ENCODE measurements at places on chromosomes 3 and 15.
A peak's percentile ranks its signal among the peaks of the same experiment; 100 is the strongest.

DNA sequence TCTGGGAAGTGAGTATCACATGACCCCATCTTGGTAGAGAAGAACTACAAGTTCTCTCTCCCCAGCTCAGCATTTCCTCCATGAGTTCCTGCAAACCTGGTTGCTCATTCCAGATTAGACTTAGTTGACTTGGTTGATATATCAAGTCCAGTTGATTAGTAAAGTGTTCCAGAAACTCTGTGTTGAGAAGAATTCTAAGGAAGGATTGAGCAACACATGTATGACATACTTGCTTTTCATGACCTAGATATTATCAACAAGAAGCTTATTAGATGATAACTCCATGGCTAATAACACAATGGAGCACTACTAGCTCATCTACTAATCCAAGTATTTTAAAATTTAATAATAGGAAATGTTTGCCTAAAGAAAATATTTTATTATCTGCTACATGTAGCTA is 6.4 kb upstream of the EID1 start:
- no peak for DNase-seq

- DNase-seq: no peak
Measured at GRCh38 chr3:106049821-106050220, 181.0 kb upstream of the CBLB start.

GRCh38 chr3:111852540-111852939 is 6.5 kb upstream of the PHLDB2 start:
- DNase-seq: no peak

DNA sequence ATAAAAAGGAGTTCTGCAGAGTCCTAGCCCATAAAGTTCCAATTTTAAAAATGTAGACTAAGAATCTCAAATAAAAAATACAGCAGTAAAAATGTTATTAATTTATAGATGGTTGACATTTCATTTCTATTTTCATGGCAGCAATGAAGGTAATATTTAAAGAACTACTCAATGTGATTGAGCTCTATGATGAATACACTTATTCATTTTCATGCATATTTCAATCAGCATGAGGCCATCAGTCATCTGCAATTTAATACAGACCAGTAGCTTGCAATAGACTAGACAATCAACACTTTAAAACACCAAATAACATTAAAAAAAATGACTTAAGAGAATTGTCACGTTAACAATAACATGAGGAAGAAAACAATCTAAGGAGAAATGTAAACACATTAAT is 1295.8 kb upstream of the ALCAM start:
- no peak for DNase-seq

GRCh38 chr3:51715977-51716294 is 9.1 kb downstream of the GRM2 start:
- no peak for DNase-seq

- no peak for DNase-seq
Measured at GRCh38 chr3:47310391-47310790, 27.6 kb downstream of the KLHL18 start.

DNA sequence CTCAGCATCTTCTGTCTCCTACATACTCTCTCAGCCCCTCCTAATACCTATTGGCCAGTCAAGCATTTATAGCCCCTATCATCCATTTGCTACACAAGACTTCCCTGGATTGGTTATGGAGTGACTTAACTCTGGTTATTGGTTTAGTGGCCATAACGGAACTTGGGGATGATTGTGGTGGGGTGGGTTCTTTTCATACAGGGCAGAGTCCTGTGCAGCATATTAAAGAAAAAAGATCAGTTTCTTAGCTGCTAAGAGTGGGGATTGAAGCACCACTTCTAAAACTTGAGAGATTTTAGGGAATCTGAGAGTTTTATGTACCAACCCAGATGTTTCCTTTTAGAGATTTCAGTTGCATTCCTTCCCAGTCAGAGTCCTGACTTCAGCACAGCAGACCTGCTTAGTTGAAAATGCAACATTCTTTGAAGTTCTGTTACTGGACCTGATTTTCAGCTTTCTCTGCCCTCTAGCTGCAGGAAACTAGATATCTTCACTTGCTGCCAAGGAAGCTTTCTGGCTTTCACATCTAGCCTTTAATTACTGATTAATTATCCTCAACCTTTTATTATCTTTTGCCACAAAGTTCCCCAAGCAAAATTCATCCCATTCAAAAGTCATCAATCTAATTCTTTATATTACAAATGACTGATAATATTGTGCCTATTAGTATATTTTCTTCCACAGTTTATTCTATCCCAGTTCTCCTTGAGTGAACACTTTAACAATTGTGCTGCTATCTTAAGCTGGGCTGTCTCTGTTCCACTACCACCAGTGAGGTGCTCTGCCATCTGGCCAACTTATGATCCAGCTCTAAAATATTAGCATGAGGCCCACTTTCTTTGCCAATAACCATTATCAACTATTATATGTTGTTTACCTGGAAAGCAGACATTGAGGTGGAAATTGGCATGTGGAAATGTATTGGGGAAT is 906.0 kb upstream of the ALCAM start:
- DNase-seq: peak; percentile 77

GRCh38 chr3:132117642-132118041 is 82.8 kb upstream of the CPNE4 start:
- DNase-seq: no peak

- DNase-seq: peak; percentile 57
Measured at GRCh38 chr3:33437556-33438283, 2.5 kb downstream of the UBP1 start.

DNA sequence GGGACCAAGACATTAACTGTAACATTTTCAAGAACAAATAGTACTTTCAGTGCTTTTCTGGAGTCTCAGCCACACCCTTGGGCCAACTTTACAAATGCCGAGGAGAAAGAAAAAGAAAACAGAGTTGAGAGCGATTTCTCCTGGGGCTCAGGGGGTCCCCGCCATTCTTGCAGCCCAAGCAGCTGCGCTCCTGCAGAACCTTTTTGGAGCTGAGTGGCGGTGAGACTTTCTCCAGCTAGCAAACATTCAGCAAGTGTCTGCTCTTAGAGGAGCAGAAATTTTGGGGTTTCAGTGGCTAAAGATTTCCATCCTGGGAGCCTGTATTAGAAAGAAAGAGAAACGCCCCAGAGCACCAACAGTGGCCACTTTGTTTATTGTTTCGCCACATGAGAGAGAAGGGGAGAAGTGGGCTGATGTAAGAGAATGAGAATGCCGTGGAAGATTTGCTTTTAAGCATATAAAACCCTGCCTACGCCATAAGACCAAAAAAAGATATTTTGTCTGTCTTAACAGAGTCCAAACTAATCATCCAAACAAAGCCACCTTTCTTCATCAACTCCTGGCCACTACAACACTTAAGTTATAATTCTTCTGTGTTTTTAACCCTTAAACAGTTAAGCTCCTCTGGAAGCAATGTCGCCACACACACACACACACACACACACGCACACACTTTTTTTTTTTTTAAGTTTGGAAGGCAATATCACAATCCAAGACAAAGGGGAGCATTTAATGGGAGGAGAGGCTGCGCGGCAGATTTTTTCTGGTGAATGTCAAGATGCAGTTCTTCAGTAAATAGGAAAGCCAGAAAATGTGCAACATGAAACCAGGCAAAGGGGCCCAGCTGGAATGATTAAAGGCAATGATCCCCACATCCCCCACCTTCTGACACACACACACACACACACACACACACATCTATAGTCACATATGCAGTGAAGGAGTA is 19.2 kb downstream of the EID1 start:
- no peak for DNase-seq

GRCh38 chr3:124600765-124601164 is 129.5 kb upstream of the UMPS start:
- DNase-seq: peak; percentile 67

DNA sequence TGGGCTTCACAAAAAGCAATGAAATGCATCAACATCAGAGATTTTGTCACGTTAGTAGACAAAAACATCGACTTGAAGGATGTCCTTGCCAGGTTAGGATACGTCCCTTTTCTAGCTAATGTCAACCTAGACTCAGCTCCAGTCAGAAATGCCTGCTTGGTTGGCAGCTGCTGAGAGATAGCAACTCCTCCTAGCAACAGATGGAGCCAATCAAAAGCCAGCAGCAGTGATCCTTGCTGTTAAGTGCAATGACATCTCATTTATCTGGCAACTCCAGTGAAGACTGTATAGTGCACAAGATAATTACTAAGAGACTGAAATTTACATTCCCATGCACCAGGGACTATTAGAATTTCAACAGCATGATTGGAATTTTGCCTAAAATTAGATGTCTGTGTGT is 424.1 kb downstream of the FGF12 start:
- no peak for DNase-seq

GRCh38 chr3:125078951-125079674 is 23.3 kb upstream of the HEG1 start:
- peak; percentile 46 for DNase-seq

- no peak for DNase-seq
Measured at GRCh38 chr15:68557469-68558317, 21.1 kb upstream of the CORO2B start.

- no peak for DNase-seq
Measured at GRCh38 chr3:130627143-130627855, 110.3 kb downstream of the COL6A6 start.

- no peak for DNase-seq
Measured at GRCh38 chr3:14502472-14502871, 37.7 kb downstream of the GRIP2 start.

DNA sequence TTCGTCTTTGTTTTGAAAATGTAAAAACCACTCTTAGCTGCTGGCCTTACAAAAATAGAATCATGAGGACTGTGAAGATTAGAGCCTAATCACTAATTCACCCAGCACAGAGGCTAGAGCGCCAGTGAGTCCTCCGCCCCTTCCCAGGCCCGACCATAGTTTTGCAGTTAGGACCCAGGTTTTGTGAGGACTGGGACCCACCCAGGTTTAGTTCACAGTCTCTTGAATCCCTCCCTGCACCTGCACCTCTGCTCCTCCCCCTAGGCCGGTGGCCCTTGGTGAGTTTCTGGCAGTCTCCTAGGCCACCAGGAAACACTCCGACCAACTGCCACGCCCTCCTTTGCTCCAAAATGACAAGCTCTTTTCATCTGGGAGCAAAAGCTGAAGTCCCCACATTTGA is 136.0 kb upstream of the CCDC54 start:
- DNase-seq: peak; percentile 74

DNA sequence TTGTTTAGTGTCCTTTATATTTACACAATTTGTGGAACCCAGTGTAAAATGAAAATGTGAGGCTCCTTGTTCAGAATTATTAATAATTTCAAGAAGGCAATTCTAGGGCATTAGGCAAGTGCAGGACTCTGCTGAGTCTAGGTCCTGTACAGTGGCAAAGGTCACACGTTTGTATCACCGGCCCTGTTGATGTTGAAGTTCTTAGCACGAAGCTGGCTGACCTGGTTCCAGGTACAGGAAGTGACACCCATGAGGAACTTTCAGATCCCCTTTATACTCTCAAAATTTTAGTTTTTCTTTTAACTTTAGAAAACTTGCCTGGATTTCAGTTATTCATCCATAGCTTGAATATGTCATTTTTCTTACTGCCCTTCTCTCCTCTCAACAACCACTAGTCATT is 349.4 kb downstream of the CNTN6 start:
- no peak for DNase-seq

DNA sequence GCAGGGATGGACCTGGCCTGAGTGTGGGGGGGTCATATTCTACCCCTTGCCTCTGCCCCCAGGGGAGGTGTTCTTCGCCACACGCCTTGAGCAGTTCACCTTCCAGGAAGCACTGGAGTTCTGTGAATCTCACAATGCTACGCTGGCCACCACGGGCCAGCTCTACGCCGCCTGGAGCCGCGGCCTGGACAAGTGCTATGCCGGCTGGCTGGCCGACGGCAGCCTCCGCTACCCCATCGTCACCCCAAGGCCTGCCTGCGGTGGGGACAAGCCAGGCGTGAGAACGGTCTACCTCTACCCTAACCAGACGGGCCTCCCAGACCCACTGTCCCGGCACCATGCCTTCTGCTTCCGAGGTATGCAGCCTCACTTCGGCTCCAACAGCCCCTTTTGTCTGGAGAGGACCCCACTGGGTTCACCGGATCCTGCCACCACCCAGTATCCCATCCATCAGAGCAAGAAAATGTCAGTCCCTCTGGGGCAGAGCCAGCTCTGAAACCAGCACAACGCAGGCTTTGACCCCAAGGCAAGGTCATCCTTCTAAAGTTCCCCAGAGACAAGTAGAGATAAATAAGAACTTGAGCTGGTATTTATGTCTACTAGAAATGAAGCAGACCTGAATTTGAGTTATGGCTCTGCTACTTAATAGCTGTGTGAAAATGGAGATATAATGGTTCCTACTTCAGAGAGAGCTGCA is 45.8 kb downstream of the HAPLN3 start:
- DNase-seq: no peak

DNA sequence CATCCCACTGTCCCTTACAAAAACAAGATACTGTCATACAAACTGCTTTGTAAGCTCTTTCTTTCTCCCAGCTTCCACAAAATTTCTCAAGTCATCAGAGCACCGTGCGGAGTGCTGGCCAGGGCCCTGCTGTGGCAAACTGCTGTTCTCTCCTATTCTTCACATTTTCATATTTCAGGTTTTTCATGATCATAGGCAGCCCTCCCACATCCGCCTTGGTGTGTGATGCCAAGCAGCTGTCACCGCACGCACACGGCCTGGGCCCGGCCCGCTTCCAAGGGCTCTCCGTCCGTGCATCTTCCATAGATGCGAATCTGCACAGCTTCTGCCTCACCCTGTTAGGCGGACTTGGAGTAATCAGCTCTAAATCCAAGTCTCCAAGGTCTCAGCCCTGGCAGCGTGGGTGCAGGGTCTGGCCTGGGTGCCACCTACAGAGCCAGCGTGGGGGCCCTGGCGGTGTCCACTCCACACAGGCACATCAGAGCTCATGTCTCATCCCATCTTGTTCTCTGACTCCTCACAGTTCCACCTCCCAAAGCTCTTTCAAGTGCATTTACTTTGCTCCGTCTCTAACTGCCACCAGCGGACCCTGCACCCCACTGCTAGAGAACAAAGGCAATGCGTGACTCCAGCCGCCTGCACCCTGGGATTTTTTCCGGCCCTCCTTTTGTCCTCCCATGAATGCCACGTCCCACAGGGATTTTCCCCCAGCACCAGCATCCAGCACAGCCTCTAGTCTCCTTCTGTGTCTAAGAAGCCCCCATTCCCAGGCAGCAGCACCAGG is 27.2 kb downstream of the CYFIP1 start:
- DNase-seq: no peak

GRCh38 chr3:31364188-31364587 is 168.5 kb upstream of the STT3B start:
- DNase-seq: no peak

DNA sequence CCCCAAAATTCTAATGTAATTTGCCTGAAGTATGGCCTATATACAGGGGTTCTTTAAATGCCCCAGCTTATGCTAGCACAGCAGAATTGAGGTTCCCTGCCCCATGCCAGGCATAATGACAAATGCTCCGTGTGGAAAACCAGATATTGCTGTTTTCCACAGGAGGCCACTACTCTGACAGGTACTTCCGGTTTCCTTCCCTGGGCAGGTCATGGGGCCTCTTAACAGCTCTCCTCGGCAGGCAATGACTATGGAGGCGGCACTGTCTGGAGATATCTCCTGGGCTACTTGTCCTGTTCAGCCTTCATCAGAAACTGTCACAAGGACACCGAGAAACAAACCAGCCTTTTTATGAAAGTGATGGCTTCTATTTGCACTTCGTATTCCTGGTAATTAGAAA is 54.8 kb downstream of the SLC7A14 start:
- DNase-seq: no peak
